ENCODE measurements at places on chromosomes 4 and X. TPM values are rescaled to one million over a fixed set of nuclear protein-coding genes. Genes with fewer than 3 reads are reported as not detected.
A peak's percentile ranks its signal among the peaks of the same experiment; 100 is the strongest.

CFI gene
- not detected for total RNA-seq

ERAS gene
- not detected for total RNA-seq

- DNase-seq, result peak; percentile 30
- H3K27ac ChIP-seq, result peak overlapping the region; percentile 98
- H3K27me3 ChIP-seq, result no peaks in the 10 kb centered on the region
- peaks cover 14% of the 10 kb centered on the region for H3K4me1 ChIP-seq
- peak overlapping the region; percentile 97 for H3K4me3 ChIP-seq
- peaks cover 11% of the 10 kb centered on the region for H3K36me3 ChIP-seq
Observed at GRCh38 chr4:177441061-177441802, 1.0 kb downstream of the AGA start.

- peaks cover 5% of the 10 kb centered on the region for H3K4me1 ChIP-seq
- no peaks in the 10 kb centered on the region for H3K27me3 ChIP-seq
- H3K4me3 ChIP-seq, result no peak overlapping the region
- no peak overlapping the region for H3K27ac ChIP-seq
- H3K36me3 ChIP-seq, result peaks cover 29% of the 10 kb centered on the region
Observed at GRCh38 chr4:107705742-107706556, 14.1 kb downstream of the PAPSS1 start.

CFAP99 gene
- total RNA-seq, result not detected

GRCh38 chrX:38117485-38117884 is 103.2 kb downstream of the SRPX start:
- H3K4me1 ChIP-seq, result no peaks in the 10 kb centered on the region
- no peaks in the 10 kb centered on the region for H3K36me3 ChIP-seq
- H3K27ac ChIP-seq, result no peak overlapping the region
- no peak for DNase-seq
- H3K27me3 ChIP-seq, result no peaks in the 10 kb centered on the region

DNA sequence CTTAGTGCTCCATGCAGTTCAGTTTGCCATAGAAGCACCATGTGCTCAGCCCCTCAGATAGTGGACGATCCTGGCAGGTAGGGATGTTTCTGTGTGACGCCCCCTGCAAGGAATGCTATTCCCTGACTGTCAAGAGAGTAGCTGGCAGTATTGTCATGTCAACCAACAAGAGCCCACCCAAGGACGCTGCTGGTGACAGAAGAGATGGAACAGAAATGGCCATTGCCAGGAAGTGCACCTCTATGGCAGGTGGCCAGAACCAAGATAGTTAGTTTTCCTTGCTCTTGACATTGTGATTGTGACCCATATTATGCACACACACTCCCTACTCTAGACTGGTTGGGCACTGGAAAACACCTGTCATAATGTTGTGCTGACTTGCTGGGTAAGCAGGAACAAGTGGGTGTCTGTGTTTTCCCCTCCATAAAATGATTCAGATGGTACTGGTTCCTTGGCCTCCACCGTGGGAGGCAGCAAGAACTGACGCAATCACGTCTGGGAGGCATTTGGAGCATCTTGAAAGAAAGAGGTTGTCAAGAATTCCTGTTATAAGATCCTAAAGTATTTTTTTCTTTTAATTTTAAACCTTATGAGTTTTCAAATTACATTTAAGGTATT is 507.9 kb downstream of the MID1IP1 start:
- H3K36me3 ChIP-seq, result peaks cover 3% of the 10 kb centered on the region
- H3K4me3 ChIP-seq, result no peak overlapping the region
- H3K4me1 ChIP-seq, result peaks cover 30% of the 10 kb centered on the region
- no peaks in the 10 kb centered on the region for H3K27me3 ChIP-seq
- peak overlapping the region; percentile 89 for H3K27ac ChIP-seq

DNA sequence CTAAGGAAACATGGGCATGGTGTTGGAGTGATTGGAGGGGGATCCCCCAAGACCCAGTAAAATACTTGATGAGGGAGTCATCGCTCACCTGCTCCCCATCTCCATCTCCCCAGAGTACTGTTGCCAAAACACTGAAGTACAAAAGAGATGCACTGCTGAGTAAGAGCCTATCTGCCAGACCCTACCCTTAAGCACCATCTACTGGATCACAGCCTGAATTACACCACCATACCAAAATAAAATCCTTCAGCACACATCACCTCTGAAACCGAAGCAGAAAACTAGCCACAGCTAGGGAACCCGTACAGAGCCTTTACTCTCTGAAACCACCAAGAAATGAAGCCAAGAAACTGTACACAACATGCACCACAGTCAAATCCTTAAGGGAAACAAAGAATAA is 466.3 kb upstream of the ACTRT1 start:
- H3K27me3 ChIP-seq, result no peaks in the 10 kb centered on the region
- no peak overlapping the region for H3K27ac ChIP-seq
- H3K4me1 ChIP-seq, result no peaks in the 10 kb centered on the region
- no peak for DNase-seq
- no peak overlapping the region for H3K4me3 ChIP-seq
- no peaks in the 10 kb centered on the region for H3K36me3 ChIP-seq

PNMA6F gene
- not detected for total RNA-seq

DNA sequence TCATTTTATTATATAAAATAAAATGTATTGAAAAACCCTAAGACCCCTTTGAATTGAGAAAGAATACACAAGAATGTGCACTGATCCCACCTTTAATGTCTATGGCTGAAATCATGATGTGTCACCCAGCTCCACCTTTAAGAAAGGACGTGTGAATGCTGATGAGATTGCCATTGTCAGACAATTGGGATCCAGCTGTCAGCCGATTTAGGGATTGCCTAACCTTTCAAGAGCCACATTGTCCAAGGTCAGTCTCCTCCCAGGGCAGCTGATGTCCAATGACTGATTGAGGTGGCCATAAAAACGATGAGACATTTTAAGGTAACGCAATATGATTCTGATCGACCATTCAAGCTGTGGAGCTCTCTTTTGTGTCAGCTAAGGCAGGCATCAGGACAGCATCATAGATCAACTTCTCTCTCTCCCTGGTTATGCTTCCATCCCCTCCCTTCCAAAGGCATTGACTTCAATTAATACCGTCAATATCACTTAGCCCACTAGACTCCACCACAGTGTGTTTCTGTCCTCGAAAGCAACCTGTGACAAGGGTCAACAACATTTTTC is 1676.4 kb downstream of the PCDH7 start:
- no peak overlapping the region for H3K4me3 ChIP-seq
- no peak overlapping the region for H3K27ac ChIP-seq
- H3K36me3 ChIP-seq, result no peaks in the 10 kb centered on the region
- no peaks in the 10 kb centered on the region for H3K27me3 ChIP-seq
- no peak for DNase-seq
- no peaks in the 10 kb centered on the region for H3K4me1 ChIP-seq

DUSP21 gene
- not detected for total RNA-seq

DNA sequence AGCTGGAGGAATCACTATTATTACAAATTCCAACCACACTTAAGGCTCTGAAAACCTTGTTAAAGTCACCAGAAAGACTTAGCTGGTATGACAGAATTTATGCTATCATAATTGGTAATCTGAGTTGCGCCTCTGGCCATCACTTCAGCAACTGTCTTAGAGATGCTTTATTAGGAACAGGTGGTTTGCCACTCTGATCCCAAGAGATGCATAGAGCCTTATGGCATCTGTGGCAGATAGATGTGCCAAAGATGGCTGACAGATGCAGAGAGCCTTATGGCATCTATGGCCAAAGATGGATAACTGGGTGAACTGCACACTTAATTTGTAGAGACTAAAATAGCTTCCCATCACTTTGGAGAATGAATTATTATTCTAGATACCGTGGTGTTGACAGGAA is 32.3 kb upstream of the PLAC8 start:
- H3K27ac ChIP-seq, result no peak overlapping the region
- H3K36me3 ChIP-seq, result peaks cover 18% of the 10 kb centered on the region
- no peak overlapping the region for H3K4me3 ChIP-seq
- DNase-seq, result no peak

DNA sequence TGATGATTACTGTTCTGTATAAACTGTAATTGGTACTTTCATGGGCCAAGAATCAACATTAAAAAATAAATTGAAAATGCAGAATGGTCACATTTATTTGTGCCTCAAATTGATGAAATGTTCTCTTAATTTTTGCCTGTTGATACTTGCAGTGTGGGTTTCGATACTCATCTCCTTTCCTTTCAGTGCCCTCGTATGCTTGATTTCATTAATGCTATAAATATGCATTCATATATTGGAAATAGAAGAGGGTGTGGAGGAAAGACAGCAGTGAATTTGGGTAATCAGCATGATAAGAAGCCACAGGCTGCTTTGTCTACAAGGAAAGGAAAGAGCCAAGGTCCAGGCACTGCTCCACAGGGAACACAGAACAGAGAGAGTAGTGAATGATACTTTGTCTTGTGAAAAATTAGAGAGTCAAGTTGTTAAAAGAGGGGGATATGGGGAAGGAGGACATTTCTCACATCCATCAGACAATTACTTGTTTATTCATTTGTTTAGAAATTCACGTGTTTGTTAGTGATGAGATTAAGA is 1.0 kb upstream of the DDX60 start:
- no peak for DNase-seq
- H3K27ac ChIP-seq, result peak overlapping the region; percentile 89
- peak overlapping the region; percentile 95 for H3K4me3 ChIP-seq

ODAPH gene
- 0.31 TPM for total RNA-seq

HHIP gene
- not detected for total RNA-seq

GRCh38 chrX:69186651-69187050 is 21.4 kb upstream of the PJA1 start:
- H3K27ac ChIP-seq, result no peak overlapping the region
- no peak overlapping the region for H3K4me3 ChIP-seq
- H3K27me3 ChIP-seq, result peaks cover 2% of the 10 kb centered on the region
- H3K36me3 ChIP-seq, result no peaks in the 10 kb centered on the region

ACSL4 gene
- 44.3 TPM for total RNA-seq

DNA sequence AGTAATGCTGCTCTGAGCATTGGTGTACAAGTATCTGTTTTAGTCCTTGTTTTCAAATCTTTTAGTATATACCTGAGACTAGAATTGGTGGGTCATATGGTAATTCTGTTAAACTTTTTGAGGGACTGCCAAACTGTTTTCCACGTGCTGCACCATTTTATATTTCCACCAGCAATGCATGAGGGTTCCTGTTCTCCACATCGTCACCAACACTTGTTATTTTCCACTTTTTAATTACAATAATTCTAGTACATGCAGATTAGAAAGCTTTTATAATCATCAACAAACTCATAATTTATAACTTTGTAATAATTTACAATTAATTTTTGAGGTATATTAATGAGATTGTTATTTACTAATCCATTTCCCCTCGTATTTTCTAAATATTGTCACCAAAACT is 79.4 kb downstream of the CEP135 start:
- DNase-seq, result no peak
- no peaks in the 10 kb centered on the region for H3K27me3 ChIP-seq
- no peak overlapping the region for H3K27ac ChIP-seq

GRCh38 chr4:182337366-182337765 is 94.2 kb downstream of the TENM3 start:
- no peaks in the 10 kb centered on the region for H3K27me3 ChIP-seq
- no peak for DNase-seq
- H3K36me3 ChIP-seq, result no peaks in the 10 kb centered on the region
- no peak overlapping the region for H3K27ac ChIP-seq

DNA sequence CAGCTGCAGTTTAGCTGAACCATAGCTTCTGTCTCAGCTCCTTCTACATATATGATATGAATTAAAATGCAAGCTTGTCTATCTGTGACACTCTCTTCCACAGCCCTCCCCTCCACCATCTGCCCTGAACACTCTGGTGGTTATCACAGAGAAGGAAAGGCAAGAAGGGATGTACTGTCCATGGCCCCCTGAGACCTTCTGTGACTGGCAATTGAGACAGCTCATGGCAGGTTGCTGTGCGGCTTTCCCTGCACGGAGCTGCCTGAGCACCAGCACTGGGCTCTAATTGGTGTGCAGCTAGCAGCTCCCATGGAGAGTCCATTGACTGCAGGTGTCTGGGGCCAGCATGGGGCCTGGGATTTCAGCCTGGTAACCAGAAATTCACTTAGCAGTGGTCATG is 109.8 kb upstream of the ANXA3 start:
- no peak overlapping the region for H3K4me3 ChIP-seq
- no peak for DNase-seq
- no peaks in the 10 kb centered on the region for H3K4me1 ChIP-seq
- H3K27ac ChIP-seq, result no peak overlapping the region
- peaks cover 25% of the 10 kb centered on the region for H3K27me3 ChIP-seq
- no peaks in the 10 kb centered on the region for H3K36me3 ChIP-seq

HSFX4 gene
- not detected for total RNA-seq

DNA sequence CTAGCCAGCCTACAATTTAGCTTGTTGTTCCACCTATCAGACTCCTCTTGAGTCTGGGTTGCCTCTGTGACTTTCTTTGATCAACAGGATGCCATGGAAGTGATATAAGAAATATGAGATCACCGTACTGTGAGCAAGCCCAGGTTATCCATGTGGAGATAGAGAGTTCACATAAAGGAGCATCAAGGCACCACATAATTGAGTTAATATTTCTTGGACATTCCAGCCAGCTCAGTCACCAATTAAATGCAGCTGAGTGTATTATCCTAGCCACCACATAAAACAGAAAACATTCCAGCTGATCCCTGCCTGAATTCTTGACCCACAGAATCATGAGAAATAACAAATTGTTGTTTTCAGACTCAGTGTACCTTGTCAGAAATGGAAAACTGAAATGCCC is 253.6 kb downstream of the PPP1R2C start:
- no peaks in the 10 kb centered on the region for H3K36me3 ChIP-seq
- no peak overlapping the region for H3K27ac ChIP-seq
- no peak overlapping the region for H3K4me3 ChIP-seq
- H3K27me3 ChIP-seq, result no peaks in the 10 kb centered on the region

DNA sequence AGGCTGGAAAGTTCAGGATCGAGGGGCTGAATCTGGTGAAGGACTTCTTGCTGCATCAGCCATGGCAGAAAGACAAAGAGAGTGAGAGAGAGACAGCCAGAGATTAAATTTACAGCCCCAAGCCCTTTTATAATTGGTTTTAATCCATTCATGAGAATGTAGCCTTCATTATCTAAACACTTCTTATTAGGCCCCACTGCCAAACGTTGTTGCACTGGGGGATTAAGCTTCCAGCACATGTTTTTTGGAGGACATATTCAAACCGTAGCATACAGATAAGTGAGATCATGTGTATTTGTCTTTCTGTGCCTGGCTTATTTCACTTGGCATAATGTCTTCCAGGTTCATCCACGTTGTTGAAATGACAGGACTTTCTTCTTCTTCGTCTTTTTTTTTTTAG is 524.7 kb downstream of the SPRY1 start:
- H3K27me3 ChIP-seq, result no peaks in the 10 kb centered on the region
- no peak for DNase-seq
- H3K4me1 ChIP-seq, result no peaks in the 10 kb centered on the region
- no peaks in the 10 kb centered on the region for H3K36me3 ChIP-seq
- no peak overlapping the region for H3K27ac ChIP-seq

DNA sequence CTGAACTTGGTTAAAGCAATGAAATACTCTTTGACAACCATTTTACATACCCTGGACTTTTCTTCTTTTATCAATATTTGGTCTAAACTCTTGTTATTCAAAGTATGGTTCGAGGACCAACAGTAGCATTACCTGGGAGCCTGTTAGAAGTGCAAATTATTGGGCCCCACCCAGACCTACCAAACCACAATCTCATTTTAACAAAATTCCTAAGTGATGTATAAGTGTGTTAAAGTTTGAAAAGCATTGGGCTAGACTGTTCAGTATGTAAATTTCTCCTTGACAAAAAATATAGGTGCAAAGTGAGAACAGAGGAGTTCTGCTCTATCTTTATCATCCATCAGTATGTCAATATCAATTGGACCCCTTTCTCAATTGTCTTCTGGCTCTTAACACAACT is 67.1 kb downstream of the PGRMC1 start:
- H3K27ac ChIP-seq, result no peak overlapping the region
- no peak for DNase-seq
- no peaks in the 10 kb centered on the region for H3K36me3 ChIP-seq
- no peaks in the 10 kb centered on the region for H3K27me3 ChIP-seq
- H3K4me1 ChIP-seq, result peaks cover 1% of the 10 kb centered on the region

CT55 gene
- not detected for total RNA-seq
